ENCODE measurements at places on chromosomes 16 and 17.
A peak's percentile ranks its signal among the peaks of the same experiment; 100 is the strongest.

GRCh38 chr17:15403276-15403939, 62.0 kb upstream of the TEKT3 start:
- DNase-seq = no peak

- no peak for DNase-seq
Observed at GRCh38 chr17:32916134-32916533, 11.8 kb upstream of the TMEM98 start.

DNA sequence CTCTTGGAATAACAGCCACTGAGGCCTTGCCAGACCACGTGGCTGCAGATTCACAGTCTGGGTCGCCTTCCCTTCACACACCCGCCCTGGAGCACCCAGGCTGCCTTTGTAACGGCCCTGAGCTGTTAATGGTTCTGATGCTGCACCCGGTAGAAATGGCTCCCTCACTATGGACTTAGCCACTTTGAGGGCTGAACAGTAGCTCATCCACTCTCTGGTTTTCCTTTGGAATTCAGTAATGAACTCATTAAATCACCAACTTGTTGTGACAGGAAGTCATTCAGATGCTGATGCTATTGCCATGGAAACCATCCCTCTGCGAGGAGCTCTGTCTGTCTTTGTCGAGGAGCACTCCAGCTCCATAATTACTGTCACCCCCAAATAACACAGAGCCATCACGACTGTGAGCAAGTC, 59.2 kb downstream of the CDK5R1 start:
- no peak for DNase-seq

DNA sequence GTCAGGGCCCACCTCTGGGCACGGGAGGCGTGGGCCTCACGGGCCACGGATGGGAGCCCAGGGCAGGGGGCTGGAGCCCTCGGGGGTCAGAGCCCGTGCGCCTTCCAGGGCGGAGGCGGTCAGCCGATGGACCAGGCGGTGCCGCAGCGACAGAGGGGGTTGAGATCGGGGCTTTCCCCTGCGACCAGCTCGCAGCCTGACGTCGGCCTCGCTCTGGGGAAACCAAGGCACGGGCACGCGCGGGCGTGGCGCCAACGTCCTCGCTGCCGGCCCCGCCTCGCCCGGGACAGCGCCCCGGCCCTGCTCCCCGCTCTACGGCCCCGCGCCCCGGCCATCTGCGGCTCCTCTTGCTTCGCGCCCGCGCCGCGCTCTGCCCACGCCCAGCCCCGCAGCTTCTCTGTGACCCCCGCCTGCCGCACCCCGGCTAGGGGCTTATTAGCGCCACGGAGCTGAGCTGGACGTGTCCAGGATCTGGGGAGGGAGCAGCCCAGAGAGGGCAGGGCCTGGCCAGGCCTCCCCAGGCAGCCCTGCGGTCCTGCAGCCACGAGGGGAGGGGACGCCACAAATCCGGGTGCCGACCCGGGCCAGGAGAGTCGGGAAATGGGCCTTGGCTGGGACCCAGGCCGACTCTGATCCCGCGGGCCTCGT, 13.5 kb downstream of the ACTG1 start:
- no peak for DNase-seq

DNA sequence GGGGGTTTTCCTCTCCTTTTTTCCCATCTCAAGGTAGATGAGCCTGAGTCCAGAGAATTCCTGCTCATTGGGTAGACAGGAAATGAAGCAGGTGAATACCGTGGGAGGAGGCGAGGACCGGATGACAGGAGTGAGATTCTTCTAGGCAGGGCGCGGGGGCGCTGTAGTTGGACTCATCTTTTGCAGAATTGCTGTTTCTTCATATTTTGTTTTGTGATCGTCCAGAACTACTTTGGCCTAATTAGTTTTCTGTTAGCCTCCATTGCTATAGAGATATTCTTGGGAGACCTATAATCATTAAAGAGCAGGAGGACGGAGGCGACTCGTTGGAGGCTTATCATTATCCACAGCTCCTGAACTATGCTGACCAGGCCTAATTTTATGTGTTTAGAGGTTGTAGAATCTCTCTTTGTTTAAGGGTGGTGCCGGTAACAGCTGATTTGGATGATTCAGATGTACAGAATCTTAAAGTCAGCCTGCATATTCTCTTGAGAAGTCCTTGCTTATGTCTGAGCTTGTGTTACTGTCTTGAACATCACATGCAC, 650 bp downstream of the ATP6V0A1 start:
- DNase-seq = peak; percentile 51

GRCh38 chr16:86471896-86472295, 38.4 kb upstream of the FOXF1 start:
- DNase-seq = peak; percentile 25

GRCh38 chr17:46776298-46777005, 42.0 kb downstream of the WNT3 start:
- DNase-seq = no peak

GRCh38 chr16:49631187-49632041, 224.5 kb downstream of the ZNF423 start:
- DNase-seq = peak; percentile 43

DNA sequence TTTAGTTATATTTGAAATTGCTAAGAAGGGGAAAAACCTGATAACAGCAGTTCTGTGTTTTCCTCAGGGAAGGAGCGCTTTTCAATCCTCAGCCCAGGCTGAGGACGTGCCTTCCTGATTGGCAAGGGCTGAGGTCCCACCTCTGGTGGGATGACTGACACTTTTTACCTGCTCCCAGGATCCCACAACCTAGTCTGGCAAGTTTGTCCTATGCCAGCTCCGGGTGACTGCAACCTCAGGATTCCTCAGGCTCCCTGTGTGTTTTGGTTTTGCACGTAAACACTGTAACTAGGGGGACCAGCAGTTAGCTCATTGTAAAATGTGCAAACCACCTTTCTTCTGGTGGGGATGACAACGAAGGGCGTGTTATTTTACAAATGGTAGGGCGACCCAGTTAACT, 7.5 kb downstream of the MARCHF10 start:
- peak; percentile 73 for DNase-seq

- no peak for DNase-seq
Observed at GRCh38 chr17:4318186-4318585, 48.3 kb downstream of the UBE2G1 start.

DNA sequence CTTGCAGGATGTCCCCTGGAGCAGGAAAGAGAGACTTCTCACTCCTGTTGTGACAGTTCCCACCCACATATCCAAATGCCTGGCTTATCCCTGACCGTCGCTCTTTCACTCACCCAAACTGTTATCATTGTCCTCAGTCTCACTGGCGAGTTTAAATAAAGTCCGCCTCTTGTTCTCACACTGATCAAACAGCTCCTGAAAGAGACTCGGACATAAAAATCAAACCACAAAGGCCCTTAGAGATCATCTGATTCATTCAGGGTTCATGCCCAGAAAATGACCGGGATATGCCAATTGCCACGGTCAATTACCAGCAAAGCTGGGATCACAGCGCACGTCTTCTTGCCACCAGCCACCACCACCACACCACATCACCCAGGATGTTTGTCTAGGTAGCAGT, 19.9 kb downstream of the GGA3 start:
- no peak for DNase-seq

DNA sequence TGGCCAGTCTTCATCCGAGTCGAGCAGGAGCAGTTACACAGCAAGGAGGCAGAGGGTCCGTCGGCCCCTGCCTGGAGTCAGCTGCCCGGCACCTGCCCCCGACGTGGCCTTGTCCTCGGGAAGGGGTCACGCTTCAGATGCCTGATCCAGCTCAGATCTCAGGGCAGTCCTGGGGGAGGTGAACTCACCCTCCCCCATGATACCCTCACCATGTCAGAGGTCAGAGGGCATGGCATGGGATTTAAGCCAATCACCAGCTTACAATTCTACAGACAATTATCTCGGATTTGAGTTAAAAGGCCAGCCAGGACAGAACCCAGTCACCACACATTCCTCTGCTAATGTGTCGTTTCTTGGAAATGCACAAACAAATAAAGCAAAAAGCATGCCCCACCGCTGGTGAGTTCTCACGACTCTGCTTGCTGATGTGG, 211.3 kb downstream of the FOXL1 start:
- no peak for DNase-seq

GRCh38 chr17:4256952-4257351, 6.8 kb downstream of the ANKFY1 start:
- no peak for DNase-seq

- DNase-seq = no peak
Observed at GRCh38 chr17:11996722-11997146, 541 bp downstream of the ZNF18 start.

- no peak for DNase-seq
Observed at GRCh38 chr16:2004795-2005517, 4.7 kb downstream of the ZNF598 start.

GRCh38 chr17:27315322-27315721, 21.4 kb downstream of the WSB1 start:
- peak; percentile 41 for DNase-seq

- peak; percentile 45 for DNase-seq
Observed at GRCh38 chr17:64356304-64356686, 34.4 kb downstream of the PECAM1 start.

DNA sequence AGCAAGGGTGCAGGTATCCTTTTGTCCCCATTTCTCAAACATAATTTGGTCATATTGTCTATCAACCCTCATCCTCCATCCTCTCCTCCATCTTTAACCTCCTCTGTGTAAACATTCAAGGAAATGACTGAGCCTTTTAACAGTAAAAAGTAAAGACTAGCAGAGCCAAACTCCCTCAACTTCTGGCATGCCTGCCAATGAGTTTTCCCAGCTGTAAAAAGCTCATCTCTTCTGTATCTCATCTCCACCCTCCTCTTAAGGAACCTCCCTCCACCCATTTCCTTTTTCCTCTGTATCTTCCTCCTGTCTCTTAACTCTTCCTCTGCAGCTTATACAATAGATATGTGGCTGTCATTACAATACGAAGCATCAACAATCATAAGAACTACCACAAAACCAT, 76.9 kb upstream of the PSMD7 start:
- DNase-seq = no peak

DNA sequence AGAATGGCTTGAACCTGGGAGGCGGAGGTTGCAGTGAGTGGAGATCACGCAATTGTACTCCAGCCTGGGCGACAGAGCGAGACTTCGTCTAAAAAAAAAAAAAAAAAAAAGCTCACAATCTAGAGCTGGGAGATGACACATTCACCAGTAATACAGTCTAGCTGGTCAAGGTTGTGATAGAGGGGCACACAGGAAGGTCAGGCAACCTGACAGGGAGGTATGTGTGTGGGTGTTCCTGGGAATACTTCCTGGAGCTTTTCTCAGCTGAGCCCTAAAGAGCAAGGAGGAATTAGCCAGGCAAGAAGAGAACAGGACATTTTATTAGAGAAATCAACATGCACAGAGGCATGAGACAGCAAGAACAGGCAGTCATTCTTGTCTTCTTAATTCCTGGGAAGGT, 216.7 kb downstream of the SHISA9 start:
- DNase-seq = no peak

- no peak for DNase-seq
Observed at GRCh38 chr16:77277571-77277970, 78.4 kb downstream of the SYCE1L start.

Measured in Daoy (cell line).